ENCODE measurements at places on chromosomes 12 and 14.

DNA sequence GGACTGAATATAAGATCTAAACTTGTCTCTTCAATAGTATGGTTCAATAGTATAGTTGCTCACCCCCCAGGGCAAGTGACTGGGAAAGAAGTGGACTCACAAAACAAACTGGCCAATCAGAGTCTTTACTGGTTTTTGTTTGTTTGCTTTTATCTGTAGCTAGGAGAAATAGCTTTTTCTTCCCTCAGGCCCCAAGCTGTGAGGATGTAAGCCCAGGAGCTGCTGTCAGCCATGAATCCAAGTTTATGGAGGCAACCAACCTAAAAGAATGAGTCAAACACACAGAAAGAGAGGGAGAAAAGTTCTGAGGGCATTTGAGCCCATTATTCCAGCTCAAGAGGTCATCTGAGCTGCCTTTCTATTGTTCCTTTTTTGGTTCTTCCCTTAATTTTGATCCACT lies 375.3 kb downstream of the BCAT1 start:
- no peak for DNase-seq

- peak; percentile 6 for DNase-seq
These were observed 172.2 kb upstream of the GZMB start for GRCh38 chr14:24806061-24806678.

GRCh38 chr14:76113691-76114090 lies 38.0 kb upstream of the GPATCH2L start:
- no peak for DNase-seq

DNA sequence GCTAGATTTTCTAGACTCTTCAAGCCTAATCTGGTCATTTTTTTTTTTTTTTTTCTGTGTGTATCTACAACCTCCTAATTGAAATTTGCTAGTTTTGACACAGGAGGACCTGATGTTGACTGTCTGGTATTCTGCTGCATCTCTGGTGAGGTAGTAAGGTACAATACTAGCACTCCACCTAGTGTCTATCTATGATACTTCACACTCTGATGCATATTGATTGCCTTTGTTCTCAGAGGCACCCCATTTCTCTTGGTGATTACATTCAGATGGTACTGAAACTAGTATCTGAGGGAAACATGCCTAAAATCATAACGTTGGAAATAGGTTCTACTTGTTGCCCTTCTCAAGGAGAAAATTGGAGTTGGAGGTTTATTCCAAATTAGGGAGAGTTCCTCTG lies 930.5 kb upstream of the NOVA1 start:
- no peak for DNase-seq

DNA sequence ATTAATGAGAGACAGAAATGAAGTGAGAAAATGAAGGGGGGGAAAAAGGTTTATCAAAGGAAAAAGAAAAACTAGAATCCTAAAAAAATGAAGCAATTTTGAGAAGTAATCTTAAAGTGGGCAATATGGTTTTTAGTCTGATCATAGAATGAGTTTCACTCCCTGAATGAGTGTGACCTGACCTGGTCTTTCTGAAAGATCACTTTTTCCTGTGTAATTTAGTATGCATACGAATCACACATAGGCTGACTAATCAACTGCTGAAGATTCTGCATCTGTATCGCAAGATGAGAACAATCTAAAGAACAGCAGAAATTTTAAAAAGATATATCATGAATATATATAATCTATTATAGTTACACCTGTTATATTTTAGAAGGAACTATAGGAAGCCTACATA lies 11.3 kb downstream of the GNPTAB start:
- DNase-seq, result no peak

All from CD4-positive, alpha-beta T cell treated with Interleukin-1 beta for 1 hour (primary cell).